ENCODE measurements at places on chromosomes 2 and 18. TPM values are rescaled to one million over a fixed set of nuclear protein-coding genes. Genes with fewer than 3 reads are reported as not detected.

GRCh38 chr2:220209093-220209492, 581.7 kb downstream of the SLC4A3 start:
- no peak for DNase-seq

Gene CFAP221
- total RNA-seq = not detected

GRCh38 chr18:1014509-1014908, 109.8 kb downstream of the ADCYAP1 start:
- no peak for DNase-seq

DNA sequence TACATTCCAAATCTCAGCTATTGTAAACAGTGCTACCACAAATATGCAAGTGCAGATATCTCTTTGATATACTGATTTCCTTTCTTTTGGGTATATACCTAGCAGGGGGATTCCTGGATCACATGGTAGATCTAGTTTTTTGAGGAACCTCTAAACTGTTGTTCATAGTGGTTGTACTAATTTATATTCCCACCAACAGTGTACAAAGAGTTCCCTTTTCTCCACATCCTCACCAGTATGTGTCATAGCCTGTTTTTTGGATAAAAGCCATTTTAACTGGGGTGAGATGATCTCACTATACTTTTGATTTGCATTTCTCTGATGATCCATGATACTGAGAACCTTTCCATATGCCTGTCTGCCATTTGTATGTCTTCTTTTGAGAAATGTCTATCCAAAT, 6.3 kb upstream of the CCNT2 start:
- no peak for DNase-seq

Gene HOXD13
- not detected for total RNA-seq

Gene PKP4
- 38.2 TPM for total RNA-seq

- DNase-seq = no peak
These were observed 120.2 kb downstream of the NFATC1 start for GRCh38 chr18:79515944-79516351.

DNA sequence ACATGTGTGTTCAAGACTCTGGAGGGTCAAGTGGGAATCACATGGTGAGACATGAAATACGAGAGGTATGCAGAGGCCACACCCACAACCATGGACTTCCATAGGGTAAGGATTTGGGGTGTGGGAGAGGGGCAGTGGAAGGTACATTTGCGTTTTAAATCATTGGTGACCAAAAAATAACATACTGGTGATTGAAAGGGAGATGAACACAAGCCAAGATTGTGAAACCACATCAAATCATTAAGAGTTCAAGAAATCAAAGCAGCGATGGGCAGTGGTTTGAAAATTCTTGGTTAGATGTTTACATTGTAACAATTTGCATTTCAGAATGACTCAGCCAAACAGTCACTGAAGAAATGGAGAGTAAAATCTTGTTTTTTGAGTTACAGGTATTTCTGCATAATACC, 1.9 kb upstream of the CABYR start:
- no peak for DNase-seq

- DNase-seq = no peak
These were observed 21.6 kb downstream of the SNORC start for GRCh38 chr2:232891621-232892071.

Gene UGT1A8
- total RNA-seq = not detected

Gene IL36G
- not detected for total RNA-seq

- no peak for DNase-seq
These were observed 39.0 kb downstream of the PLB1 start for GRCh38 chr2:28534817-28535216.

- DNase-seq = no peak
These were observed 96.9 kb upstream of the ZNF397 start for GRCh38 chr18:35143622-35144596.

- no peak for DNase-seq
These were observed 141.4 kb downstream of the FAM124B start for GRCh38 chr2:224260372-224261020.

- DNase-seq = no peak
These were observed 4.0 kb upstream of the TEX51 start for GRCh38 chr2:126894585-126895182.

Gene FAM117B
- total RNA-seq = 25.0 TPM

Gene MTIF2
- total RNA-seq = 63.9 TPM

DNA sequence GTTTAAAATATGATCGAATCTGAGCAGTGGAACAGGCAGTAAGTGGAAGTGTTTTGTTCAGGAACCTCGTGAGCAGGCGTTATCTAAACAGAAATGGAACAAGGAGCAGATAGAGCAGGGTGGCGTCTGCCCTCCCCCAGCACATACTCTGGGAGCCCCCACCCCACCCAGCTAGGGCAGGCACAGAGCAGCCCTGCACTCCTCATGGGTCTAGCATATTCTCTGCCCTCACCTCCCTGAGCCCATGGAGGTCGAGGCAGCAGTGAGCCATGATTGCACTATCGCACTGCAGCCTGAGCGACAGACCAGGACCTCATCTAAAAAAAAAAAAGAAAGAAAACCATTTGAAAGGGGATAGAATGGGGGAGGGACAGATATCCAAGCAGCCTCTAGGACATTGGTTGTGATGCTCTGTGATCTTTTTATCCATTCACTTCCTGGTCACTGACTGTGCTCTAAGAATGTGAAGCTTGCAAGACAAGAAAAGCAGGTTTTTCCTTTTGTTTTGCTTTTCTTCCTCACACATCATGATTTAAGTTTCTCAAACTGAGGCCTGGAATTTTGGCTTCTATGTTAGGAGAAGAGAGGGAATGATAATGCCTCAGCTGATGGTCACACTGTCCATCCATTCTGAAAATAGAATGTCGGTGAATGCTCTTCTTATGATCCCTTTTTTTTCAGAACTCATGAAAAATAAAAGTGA, 3.1 kb downstream of the MLPH start:
- DNase-seq = no peak

GRCh38 chr2:89833116-89833779, 1141.8 kb downstream of the RPIA start:
- no peak for DNase-seq

- DNase-seq = no peak
These were observed 99.8 kb downstream of the DIS3L2 start for GRCh38 chr2:232061265-232061664.

Gene MAL
- total RNA-seq = 50.8 TPM

Gene GPAT2
- 36.3 TPM for total RNA-seq

Gene CIB4
- total RNA-seq = not detected

DNA sequence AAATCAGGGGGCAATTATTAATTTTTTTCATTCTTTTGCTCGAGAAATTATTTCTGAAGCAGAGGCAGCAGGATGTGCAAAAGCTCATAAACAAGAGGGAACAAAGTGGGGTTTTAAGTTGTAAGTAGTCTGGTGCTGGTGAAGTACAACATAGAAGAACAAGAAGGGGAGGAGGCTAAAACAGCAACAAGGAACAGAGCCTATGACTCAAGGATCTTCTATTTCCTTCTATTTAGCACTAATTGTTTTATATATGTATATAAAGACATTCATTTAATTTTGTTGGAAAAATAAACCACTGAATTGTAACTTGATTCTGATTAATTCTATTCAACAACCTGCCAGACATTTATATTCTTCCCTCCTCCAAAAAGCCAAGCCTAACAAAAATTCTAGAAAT, 35.0 kb downstream of the YES1 start:
- no peak for DNase-seq

Gene AKAIN1
- not detected for total RNA-seq

Gene SERPINB3
- total RNA-seq = not detected

GRCh38 chr2:219433666-219434467, 776 bp upstream of the SPEG start:
- DNase-seq = peak; percentile 52

GRCh38 chr18:34529358-34530335, 180.5 kb upstream of the DTNA start:
- no peak for DNase-seq

Gene IL36RN
- not detected for total RNA-seq

Gene CNGA3
- not detected for total RNA-seq

DNA sequence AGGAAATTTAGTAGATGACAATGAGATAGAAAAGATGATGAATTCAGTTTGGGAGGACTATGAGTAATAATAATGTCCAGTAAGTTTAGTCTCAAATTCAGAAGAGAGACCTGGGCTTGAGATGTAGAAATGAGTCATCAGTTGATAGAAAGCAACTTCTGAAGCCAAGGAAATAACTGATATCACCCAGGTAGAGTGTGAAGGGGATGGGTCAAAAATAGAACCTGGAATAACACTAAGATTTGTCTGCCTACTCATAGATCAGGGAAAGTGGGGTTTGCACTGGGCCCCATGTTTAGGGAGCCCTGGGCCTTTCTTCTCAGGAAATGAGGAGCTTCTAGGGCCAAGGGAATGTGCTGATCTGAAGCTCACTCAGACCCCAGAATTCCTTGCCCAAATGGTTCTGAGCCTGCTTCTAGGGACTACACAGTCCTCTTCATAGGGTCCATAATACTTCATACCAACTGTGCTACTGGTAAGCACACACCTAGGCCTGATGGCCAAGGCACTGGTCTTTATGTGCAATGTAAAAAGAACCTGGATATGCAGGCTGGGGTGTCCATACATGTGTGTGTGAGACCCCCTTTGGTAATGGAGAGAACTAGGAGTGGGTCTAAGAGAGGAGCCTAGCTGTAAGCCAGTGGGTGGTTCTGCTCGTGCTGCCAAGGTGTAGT, 141.2 kb downstream of the IKZF2 start:
- DNase-seq = no peak

Gene LAMA3
- 0.31 TPM for total RNA-seq

Gene CHRNA1
- not detected for total RNA-seq

DNA sequence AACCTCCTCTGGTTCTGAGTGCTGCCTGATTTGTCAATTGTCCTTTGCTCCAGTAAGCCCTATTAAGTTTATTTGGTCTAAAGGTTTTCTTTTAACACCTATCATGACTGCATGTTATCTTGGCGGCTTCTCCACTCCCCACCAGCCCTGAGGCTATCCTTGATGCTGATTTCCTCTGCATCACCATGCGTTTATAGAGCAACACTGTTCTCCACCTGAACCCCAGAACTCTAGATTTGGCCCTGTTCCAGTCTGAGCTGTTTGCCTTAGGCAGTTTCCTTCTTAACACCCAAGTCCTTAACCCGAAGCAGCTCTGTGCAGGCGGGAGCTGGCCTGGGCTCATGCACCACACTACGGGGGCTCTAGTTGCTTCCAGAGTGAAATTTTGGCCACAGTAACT, 98.2 kb upstream of the NPAS2 start:
- no peak for DNase-seq

DNA sequence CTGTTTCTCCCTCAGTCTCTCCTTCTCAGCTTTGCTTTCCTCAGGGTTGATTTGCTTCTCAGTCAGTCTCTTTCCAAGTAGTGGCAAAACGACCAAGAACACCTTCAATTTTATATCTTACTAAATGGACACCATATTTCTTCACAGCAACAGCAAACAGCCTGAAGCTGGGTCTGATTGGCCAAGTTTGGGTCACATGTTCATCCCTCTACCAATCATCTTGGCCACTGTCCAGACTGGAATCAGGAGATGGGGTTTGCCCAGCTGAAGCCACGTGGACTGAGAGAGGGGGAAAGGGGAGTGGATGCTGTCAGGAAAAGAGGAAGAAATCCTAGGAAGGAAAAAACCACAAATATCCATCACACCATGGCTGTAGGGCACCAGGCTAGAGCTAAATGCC, 42.0 kb upstream of the ACMSD start:
- no peak for DNase-seq

- no peak for DNase-seq
These were observed 672.8 kb upstream of the ID2 start for GRCh38 chr2:8009010-8009597.

DNA sequence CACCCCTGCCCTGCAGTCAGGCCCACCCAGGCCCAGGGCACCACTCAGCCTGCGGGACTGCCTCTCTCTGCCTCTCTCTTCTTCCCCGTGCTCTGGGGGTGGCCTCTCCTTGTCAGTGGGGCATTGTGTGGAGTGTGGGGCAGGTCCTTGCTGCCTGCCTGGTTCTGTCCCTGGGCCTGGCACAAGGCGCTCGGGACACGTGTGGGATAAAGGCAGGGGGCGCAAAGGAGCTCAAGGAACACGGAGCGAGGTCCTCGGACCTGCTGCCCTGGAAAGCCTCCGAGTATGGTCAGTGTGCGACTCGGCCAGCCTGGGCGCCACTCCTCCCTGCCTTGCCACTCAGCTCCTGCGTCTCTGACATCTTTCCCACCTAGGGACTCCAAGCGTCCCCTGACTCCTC, 262.2 kb downstream of the HDAC4 start:
- no peak for DNase-seq

- DNase-seq = no peak
These were observed 18.8 kb downstream of the MGAT4A start for GRCh38 chr2:98712145-98712544.

DNA sequence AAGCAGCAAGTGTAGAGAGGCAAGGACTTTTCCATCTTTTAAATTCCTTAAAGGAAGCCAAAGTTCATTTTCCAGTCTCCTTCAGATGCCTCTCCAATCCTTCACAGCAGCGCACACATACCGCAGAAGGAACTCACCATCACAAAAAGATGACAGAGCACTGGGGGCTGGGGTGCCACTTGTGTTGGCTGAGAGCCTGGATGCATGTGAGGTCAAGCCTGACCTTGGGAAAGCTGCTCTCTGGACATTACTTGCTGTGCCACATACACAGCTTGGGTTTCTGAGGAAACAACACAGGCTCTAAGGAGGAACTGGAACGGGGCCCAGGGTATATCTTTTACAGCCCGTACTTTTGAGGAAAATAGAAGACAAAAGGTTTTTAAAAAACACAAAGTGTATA, 364.3 kb upstream of the MEX3C start:
- no peak for DNase-seq

Gene CCDC141
- total RNA-seq = 5.6 TPM

Gene LCT
- 0.34 TPM for total RNA-seq

DNA sequence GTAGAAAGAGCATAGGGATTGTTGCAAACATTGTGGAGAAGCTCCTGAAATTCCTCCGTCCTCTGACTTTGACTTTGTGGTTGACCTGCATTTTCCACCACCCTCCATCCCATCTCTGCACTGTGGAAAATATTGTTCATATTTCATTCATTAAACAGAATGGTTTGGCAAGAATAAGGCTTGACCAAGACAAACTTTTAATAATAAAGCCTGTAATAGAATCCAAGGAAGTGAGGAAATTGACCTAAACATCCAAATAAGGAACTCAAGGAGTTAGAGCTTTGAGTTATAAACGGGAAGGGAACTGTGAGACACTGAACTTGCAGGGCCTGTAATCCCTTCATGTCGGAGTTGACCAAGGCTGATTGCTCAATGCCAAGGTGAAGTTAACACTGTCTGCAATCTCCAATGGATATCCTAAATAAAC, 115.2 kb downstream of the GFPT1 start:
- DNase-seq = no peak

GRCh38 chr2:216875862-216876261, 16.0 kb upstream of the TNP1 start:
- no peak for DNase-seq

GRCh38 chr2:45141883-45142866, 132.9 kb upstream of the SIX2 start:
- DNase-seq = no peak

GRCh38 chr18:47075098-47075883, 39.9 kb upstream of the ELOA2 start:
- no peak for DNase-seq

GRCh38 chr2:218910741-218911140, 30.1 kb downstream of the WNT10A start:
- DNase-seq = no peak

Measured in activated naive CD8-positive, alpha-beta T cell treated with anti-CD3 and anti-CD28 coated beads for 36 hours (primary cell).